ENCODE measurements at places on chromosomes 11 and 22.

- DNase-seq, result no peak
These were observed 31.6 kb upstream of the JAM3 start for GRCh38 chr11:134037046-134037908.

DNA sequence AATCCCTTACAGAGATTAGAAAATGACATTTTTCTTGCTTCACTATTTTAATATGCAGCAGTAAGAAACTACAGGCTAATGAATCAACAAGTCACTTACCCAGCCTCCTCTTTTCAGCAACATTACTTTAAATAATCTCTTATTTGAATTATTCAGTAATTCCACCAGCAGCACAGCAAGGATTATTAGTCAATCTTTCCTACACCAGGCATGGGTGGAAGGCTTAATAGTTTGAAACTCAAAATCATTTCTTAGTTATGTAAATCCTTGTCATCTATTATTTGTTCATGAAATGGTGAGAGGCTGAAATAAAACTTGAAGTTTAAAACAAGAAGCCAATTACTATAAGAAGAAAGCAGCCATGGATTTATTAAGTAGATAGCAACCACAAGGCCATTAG, 530.5 kb downstream of the KCNA4 start:
- DNase-seq, result no peak

DNA sequence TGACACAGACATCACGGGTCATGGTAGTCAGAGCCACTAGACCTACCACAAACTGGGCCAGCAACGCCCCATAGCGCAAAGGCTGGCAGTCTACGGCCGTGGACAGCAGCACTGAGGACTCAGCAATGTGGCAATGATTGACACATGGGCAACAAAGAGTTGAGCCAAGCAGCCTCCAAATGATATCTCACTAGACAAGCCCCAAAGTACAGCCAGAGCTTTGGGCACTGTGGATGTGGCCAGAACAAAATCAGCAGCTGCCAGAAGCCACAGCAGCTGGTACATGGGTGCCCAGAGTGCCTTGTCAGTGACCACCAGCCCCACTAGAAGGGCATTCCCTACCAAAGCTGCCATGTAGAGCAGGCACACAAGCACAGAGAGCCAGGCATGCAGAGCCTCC, 11.2 kb upstream of the UBQLNL start:
- no peak for DNase-seq

- no peak for DNase-seq
These were observed 158.3 kb downstream of the CRYBB2 start for GRCh38 chr22:25377699-25378098.

DNA sequence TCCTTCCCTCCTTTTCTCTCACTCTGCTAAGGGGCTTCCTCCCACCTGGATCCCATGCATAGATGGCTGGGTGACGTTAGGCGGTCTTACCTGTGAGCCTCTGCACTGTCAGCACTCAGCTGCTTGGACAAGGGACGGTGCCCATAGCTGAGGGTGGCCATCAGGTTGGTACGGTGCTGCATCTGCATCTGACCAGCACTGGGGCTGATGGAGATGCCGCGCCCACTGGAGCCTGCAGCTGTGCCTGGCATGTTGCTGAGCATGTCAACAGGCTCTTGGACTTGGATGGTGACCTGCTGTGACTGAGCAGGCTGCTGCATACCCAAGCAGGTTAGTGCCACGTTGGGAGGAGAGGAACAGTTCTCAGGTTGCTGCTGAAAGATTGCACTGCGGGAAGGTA, 21.8 kb upstream of the APOA1 start:
- no peak for DNase-seq
